Right forelimb (tissue), 1 donor: ENCODE measurements at places on chromosomes 7 and 10.

DNA sequence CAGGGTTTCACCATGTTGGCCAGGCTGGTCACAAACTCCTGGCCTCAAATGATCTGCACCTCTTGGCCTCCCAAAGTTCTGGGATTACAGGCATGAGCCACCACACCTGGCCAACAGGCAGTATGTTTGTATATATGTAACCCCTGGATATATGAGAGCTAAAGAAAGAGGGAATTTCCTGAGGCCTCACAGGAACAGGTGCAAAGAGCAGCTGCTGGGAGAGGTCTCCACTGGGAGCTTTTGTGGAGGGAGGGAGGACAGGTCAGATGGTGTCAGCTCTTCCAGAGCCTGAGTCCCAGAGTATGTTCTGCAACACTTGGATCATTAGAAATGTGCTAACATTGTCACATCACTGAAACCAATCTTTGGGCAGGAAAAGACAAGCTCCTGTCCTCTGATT lies 110.1 kb upstream of the KIF5B start:
- DNase-seq: no peak

- no peak for DNase-seq
Observed at GRCh38 chr10:77012812-77013500, 624.7 kb downstream of the KCNMA1 start.

DNA sequence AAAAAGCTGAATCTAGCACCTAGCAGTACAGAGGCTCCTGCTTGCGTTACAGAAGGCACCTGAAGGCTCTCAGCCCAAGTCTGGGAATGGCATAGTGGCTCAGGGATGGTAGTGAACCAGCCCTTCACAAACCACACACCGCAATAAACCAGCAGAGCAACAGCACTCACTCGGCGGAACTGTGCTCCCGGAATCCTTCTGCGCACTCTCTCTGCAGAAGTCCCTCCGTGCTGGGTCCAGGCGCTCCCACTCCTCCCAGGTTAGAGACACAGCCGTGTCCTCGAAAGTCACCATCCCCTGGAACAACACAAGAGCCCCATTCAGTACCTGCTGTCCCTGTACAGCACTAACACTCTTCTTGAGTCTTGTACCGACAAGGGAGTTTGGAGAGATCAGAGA lies 1.5 kb downstream of the ZNF394 start:
- DNase-seq: no peak

DNA sequence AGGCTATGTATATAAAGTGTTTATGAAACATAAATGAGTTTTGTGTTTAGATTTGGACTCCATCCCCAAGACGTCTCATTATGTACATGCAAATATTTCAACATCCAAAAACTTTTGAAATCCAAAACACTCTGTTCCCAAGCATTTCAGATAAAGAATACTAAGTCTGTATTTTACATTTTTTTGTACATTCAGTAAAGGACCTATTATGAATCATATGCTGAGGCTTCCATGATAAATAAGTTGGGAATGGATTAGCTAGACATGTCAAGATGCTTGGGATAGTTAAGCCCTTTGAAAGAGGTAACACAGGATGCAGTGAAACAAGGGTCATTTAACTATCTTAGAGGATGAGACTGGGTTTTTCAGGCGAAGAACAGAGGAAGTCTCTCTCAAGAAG lies 262.9 kb downstream of the SNX13 start:
- DNase-seq: no peak

DNA sequence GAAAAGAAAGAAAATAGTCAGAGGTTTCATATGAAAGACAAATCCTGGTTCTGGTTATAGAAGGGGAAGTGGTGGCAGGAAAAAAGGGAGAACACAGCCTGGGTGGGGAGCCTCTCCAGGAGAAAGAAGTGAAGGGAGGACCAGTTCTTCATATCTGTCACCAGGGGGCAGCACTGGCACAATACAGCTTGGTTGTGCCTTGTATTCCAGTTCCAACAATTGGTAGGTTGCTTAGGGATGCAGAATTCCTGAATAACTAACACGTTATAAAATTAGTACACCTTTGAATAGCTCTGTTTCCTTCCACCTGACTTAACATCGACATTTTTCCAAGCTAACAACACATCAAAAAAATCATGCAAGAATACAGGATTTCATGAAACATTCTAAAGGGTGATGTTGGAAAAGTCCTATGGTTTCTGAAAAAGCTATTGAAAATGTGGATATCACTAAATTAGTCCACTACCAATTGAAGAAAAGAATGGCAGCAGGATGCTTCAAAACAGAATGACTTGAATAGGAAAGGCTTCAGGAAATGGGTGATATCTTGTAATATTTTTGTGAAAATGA lies 52.9 kb downstream of the CYP26A1 start:
- DNase-seq: no peak

- DNase-seq: no peak
Observed at GRCh38 chr7:151197932-151198331, 10.9 kb upstream of the ASB10 start.

GRCh38 chr7:140877249-140877524 lies 47.5 kb downstream of the BRAF start:
- no peak for DNase-seq

- peak; percentile 27 for DNase-seq
Observed at GRCh38 chr10:130230036-130230435, 93.8 kb downstream of the GLRX3 start.

- DNase-seq: no peak
Observed at GRCh38 chr7:7641129-7641663, 644 bp downstream of the UMAD1 start.

DNA sequence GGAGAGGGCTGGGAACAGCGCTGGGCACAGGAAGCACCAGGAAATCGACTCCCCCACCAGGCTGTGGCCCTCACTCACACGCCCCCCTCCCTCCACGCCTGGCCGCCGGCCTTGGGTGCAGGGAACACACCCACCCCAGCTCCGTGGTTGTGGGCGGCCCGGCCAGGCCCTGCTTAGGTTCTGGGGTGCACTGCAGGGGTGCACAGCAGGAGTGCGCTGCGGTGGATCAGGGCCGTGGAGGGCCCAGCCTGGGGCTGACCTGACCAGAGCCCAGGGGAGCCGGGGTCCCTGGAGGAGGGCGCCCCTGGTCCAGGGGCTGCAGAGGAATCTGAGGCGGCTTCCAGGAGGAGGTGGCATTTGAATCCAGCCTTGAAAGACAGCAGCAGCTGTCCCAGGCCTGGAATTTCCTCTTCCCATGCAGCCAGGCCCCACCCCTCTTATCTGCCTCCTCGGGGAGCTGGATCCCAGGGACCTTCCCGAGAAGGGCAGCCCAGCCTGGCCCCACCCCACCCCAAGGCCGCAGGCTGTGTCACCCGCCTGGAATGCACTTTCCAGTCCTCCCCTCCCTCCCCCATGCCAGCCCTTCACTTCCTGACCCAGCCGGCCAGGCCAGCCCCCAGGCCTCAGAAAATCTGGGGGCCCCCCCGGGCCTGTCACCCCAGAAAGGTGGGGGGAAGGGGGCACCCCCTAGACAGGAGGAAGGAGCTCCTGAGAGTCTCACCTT lies 18.4 kb upstream of the PDGFA start:
- DNase-seq: no peak

DNA sequence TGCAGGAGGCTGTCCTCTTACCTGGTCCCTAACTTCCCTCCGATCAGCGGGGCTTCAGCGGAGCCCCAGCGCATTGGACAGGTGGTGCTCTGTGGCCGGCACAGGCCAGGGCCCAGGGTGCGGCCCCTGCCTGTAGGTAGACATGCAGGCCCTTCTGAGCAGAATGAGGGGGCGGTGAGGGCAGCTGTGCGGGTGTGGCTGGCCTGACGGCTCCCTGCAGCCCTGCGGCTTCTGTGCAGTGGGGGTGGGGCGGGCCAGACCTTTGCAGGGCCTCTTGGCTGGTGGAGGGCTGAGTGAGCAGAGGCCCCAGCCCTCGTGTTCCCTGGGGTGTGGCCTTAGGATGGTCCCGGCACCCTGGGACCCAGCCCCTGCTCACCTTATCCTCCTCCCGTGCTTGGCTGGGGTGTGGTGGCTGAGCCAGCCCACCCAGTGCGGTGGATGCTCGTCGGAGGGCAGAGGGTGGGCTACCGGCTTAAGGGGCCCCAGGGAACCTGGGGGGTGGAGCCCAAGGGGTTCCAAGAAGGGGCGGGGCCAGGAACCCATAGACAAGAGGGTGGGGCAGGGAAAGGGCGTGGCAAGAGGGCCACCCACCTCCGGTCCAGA lies 175.2 kb upstream of the TNRC18 start:
- DNase-seq: no peak

GRCh38 chr10:97278491-97278989 lies 13.9 kb downstream of the ARHGAP19 start:
- DNase-seq: no peak

DNA sequence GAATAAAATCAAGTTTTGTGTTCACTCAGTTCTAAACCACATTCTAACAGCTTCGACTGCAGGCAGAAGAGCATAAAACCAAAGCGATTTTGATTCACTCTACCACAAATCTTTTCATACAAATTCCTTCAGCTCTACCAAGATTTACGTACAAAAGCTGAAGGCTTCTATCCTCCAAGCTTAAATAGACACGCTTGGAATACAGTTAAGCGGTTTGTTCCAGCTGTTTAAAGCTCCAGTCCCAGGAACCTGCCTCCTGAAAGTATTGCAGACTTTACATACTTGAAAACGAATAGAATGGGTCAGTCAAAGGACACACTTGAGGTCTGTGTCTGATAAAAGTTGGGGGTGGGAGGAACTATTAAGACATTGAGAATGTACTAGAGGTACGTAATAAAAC lies 102.9 kb downstream of the MPP7 start:
- DNase-seq: no peak

DNA sequence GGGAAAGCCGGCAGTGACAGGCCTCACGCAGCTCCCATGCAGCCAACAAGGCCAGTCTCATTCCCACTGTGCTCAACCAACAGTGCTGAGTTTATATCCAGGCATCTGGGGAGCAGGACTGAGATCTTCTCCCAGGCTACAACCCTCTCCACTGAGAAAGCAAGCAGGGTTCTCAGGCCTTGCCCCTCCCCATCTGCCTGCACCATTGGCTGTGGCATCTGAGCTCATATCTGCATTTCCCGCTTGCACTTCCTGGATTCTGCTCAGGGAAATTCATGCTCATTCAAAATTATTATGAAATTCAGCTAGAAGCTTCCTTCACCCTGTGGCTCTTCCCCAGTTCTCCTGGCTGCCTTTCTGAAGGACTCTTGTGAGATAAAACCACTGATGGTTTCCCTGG lies 1029.0 kb downstream of the GRM8 start:
- DNase-seq: no peak

DNA sequence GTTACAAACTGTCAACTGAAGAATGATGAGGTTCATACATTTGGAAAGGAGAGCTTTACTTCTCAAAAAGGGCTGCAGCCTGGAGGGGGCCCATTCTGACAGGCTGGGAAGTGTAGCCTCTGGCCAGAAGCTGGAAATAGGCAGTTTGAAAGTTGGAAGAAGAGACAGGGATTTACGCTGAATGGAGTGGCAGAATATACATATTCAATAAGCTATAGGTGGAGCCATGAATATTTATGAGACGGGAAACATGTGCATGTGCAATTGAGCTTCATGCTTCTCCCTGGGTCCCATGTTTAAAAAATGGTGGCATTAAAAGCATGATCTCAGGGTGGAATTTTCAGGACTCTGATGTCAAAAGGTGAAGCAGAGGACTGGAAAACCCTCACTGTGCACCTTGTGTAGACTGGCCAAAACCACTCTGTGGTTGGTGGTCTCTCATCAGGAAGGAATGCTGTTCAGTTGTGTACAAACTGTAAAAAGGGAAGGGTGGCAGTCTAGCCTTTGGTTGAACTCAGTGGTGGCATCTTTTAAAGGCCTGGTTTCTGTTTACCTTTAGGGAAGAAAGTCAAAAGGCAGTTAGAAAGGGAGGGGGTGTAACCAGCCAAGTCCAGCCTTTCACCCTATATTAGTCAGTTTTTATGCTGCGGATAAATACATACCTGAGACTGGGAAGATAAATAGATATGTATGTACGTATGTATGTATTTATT lies 7.2 kb upstream of the ACTR3B start:
- DNase-seq: no peak

DNA sequence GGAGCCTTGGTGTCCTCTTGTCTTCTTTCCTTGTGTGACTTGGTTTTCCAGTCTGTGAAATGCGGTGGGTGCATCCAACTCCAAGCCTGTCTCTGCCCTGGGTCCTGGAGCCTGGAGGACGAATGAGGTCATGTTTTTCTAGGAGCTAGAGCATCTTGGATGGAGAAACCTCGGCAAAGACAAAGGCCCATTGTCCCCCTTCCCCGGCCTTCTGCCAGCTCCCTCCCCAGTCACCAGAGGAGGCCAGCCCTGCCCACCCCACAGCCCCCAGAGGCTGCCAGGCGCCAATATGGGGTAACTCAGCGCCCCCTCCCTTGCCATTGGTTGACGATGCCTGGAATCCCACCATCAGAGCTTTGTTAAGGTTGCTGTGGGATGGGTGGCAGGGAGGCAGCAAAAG lies 40.4 kb downstream of the KCTD7 start:
- DNase-seq: no peak

DNA sequence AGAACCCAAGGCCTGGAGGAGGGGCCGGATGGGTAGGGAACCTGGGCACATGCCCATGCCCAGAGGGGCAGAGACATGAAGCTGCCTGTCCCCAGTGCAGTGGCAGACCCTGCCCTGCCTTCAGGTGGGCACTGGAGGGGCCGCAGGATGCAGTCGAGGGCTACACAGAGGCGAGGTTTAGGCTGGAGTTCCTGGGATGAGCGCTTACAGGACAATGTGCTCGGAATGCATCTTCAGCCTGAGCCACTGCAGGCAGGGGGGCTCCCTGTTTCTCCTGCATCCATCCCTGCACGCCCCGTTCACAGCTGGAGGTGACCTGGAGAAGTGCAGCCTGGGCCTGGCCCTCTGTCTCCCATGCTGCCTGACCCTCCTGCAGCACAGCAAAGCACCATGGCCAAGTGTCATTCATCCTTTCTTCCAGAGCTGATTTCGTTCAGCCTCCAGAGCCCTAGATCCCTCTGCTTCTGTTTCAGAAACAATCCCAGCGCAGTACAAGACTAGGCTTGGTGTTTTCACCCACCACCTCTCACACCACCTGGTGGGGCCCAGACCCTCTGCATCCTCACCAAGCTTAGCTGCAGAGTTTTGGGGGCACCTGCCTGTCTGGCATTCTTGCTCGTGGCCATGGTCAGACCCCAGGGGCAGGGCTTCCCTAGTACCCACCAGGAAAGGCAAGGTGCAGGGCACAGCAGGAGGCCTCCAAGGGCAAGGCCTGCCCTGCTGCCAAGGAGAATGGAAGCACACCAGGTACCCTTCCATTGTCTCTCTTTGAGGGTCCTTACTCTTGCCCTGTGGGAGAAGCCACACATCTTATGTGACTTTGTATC lies 311.9 kb downstream of the TCERG1L start:
- no peak for DNase-seq

DNA sequence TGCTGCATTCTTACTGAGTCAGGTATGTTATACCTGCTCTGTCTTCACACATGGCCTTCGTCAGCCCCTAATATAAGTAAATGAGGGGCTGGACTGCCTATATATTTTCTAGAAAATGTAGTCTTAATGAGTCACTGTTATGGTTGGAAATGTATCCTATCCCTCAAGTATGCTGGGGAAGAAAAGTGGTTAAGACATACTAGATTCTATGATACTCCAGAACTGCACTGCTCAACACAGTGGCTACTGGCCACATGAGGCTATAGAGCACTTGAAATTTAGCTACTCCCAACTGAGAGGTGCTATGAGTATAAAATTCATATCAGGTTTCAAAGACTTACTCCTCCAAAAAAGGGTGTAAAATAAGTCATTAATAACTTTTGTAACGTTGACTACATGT lies 104.3 kb upstream of the STEAP1B start:
- no peak for DNase-seq
